NCI-H82 (cell line): ENCODE measurements at places on chromosomes 16 and 17.

- no peak for DNase-seq
Observed at GRCh38 chr17:40070709-40071312, 8.0 kb downstream of the THRA start.

- peak; percentile 52 for DNase-seq
Observed at GRCh38 chr17:6070430-6070912, 292 bp downstream of the WSCD1 start.

DNA sequence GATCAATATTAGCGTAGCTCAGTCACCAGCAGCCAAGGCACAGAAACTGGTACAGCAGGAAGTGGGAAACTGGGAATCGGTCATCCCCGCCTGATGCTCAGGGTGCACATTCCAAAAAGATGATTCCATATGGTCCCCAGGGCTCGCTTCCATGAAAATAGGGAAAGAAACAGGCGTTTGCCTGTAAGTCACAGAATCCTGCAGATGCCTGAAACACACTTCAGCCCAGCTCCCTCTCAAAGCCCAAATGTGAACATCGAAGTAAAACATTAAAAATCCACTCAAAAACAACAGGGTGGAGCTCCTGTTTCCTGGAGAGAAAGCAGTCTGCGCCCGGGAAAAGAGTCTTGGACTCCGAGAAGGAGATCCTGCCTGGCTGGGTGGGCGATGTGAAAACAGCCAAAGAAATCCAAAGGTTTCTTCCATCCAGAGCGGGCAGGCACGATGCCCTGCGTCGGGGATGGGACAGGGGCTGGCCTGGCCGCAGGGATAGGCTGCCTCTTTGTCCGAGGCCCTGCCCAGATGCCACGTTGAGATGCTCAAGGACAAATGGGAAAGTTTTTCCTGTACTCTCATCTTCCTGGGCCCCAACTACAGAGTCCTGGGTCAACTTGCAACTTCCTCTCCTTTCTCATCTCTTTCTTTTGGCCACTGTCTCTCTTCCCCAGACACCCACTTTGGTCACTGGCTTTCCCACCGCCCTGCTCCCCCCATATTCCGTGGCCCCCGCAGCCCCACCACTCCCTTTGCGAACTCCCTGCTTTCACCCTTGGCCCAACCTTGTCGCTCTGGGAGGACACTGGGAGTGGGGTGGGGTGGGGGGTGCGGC, 743 bp downstream of the WIPI1 start:
- DNase-seq, result peak; percentile 31

DNA sequence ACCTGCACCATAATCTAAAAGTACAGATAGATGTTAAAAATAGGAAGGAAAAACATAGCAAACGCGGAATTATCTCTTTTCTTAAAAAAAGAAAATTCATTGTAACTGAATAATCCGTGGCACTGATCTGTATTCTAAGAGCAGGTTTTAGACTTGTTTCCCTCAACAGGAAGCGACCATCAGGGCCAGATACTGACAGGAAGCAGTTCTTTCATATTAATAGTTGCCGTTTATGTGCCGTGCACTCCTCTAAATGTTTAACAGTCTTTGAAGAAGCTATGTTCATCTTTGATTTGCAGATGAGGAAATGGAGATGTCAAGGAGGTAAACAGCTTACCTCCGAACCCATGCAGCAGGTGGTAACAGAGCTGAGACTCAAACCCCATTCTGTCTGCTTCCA, 23.6 kb downstream of the DYNLRB2 start:
- DNase-seq, result no peak

DNA sequence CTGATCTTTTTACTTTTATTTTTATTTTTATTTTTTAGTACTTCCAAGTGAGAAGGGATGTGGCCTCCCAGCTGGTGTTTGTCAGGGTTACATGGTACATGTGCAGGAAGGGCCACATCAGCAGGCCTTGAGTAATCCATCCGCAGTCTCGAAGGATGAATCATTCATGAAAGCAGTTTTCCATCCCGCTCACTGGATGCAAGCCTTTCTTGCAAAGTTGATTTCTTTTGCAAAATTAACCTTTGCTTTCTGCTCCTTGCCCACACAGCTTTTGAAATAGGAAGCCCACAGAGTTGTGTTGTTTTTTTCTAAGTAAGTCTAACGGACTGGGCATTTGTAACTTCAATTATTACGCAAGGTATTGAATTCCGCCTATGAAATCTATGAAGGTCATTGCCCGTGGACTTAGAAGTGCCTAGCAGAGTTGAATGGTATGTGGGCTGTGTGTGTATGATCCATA, 157.4 kb downstream of the PRKCA start:
- no peak for DNase-seq

DNA sequence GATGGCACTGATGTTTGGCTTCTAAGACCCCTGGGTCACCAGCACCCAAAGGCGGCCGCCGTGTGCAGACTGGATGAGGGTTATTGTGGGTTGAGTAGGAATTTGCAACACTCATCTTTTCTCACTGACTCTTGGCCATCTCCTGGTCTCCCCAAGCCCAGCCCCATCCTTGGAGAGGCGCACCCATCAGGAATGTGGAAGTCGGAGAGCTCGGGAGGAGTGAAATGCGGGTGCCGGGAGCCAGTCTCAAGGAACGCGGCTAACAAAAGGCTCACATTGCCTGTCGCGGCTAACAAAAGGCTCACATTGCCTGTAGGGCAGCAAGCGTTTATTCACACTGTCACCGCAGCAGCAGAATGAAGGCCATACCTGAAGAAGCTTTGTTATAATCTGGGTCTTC, 248.6 kb downstream of the FOXL1 start:
- no peak for DNase-seq

- no peak for DNase-seq
Observed at GRCh38 chr17:1474402-1475189, 17.9 kb downstream of the MYO1C start.

GRCh38 chr17:60971515-60972369, 294.1 kb downstream of the BCAS3 start:
- peak; percentile 69 for DNase-seq

- DNase-seq, result no peak
Observed at GRCh38 chr16:74757349-74757748, 17.3 kb downstream of the FA2H start.

DNA sequence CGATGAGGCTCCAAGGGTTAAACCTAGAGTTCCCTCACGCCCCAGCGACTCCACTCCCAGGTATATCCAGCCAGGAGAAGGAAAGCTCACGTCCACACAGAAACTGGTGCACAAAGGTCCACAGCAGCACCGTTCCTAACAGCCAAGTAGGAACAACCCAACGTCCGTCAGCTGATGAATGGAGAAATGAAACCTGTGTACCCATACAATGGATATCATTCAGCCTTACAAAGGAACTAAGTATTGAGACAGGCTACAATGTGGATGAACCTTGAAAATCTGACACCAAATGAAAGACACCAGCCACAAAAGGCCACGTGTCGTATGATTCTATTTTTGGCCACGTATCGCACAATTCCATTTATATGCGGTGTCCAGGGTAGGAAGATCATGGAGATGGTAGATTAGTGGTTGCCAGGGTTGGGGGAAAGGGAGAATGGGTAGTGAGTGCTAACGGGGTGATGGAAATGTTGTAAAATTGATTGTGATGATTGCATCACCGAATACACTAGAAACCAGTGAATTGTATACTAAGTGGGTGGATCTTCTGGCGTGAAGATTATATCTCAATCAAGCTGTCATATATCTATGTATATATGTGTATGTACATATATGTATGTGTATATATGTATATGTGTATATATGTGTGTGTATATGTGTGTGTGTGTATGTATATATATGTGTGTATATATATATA, 30.1 kb downstream of the NLRC3 start:
- no peak for DNase-seq

DNA sequence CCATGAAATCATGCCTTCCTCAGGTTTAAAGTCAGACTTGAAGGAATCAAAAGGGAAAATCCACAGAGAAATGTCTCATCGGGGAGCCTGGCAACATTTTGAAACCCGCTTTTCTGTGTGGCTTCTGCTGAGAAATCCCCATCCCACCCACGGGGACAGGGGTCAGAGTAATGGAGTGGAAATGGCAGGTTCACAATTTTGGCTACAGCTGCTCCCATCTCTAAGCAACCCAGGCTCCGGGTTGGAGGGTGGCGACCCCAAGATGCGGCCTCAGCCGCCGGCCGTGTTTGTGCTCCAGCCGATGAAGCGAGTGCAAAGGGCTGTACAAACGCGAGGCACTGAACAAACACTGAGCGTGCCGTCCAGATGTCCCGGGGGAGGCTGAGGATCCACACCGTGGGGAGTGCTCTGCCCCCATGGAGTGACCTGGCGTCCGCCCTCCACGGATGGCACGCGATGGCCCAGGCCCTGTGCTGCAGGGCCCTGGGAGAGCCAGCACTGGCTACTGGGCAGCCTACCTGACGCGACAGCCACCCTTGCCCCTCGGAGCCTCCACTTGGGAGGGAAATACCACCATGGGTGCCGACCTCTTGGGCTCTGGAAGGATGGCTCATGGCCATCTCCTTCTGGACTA, 22.2 kb downstream of the SLC43A2 start:
- no peak for DNase-seq

DNA sequence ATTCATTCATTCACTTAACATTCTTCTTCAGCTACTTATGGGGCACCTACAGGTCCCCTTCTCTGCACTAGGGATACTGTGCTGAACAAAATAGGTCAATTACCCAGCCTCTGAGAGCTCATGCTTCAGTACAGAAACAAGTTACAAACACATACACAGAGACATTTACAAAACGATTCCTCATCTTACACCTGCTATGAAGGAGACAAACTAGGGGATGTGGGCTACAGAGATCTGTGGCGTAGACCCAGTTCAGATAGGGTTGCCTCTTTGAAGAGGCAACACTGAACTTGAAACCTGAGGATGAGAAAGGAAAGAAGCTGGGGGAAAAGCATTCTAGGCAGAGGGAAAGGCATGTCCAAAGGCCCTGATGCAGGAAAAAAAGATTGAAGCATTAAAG, 5.2 kb downstream of the IL21R start:
- no peak for DNase-seq

GRCh38 chr17:60332574-60332973, 59.4 kb downstream of the USP32 start:
- DNase-seq, result no peak

DNA sequence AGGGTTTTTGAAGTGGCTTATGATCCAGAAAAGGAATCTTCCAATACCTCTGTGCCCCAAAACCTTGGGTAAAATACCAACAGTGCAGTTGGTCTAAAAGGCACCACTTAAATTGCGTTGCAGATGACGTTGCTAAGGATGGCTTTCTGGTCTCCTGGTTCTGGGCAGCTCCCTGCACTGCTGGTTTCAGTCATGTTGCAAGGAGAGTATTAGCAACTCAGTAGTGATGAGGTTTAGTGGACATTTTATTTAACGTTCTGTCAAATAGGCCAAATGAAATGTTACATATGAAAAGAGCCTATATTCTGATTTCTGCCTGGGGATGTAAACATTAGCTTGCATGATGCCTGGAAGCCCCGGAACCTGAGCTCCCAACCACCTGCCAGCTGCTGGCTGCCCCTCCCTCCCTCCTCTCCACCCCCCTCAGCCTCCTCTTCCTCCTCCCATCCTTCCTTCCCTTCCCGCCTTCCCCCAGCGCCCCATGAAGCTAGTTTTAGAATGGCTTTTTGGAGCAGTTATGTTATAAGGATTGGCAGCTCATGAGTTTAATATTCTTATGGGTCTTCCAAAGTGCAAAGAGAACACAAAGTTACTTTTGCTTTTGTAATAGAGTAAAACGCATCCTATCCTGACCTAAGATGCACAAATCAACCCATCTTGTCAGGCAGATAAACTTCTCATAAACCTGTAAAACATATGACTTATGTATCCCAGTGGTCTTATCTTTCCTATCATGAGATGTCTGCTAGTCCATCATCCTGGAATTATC, 20.7 kb downstream of the CD7 start:
- peak; percentile 25 for DNase-seq

- no peak for DNase-seq
Observed at GRCh38 chr17:75751676-75752404, 13.2 kb downstream of the GALK1 start.

GRCh38 chr17:8948462-8948861, 17.0 kb downstream of the PIK3R5 start:
- no peak for DNase-seq

- no peak for DNase-seq
Observed at GRCh38 chr16:83915081-83915480, 16.2 kb downstream of the MLYCD start.

DNA sequence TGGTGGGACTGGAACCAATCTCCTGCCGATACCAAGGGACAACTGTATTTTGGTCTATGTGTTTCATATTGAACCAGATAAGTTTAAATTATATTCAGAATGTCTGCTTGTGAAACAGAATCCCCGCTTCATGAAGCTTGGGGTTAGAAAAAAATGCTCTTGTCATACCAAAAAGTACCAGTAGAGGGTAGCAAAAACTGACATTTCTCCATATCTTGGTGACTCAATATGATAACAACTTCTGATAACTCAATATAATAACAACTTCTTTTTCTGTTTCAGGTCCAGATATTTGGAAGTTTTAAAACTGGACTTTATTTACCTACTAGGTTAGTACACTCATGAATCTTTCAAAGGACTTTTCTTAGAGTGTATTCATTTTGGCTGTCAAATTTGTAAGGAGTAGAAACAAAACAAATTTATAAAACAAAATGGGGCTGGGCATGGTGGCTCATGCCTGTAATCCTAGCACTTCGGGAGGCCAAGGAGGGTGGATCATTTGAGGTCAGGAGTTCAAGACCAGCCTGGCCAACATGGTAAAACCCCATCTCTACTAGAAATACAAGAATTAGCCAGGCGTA, 52.3 kb upstream of the ADCY7 start:
- peak; percentile 53 for DNase-seq

DNA sequence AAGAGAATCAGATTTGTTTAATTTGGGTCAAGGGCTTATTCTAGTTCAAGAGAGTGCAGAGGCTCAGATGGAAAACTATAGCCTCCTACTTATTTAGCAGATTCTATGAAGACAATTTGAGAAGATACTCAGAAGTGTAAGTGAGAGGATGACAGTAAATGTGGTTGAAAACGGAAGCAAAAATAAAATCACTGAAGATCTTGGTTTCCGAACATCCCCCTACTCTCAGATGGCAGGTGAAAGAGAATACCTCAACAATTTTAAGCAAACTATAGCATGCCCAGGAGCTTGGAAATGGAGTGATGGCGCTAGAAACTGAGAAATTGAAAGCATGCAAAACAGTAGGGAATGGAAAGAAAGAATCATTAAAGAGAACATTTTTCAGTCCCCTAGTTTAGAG, 705.5 kb upstream of the CDH8 start:
- no peak for DNase-seq

DNA sequence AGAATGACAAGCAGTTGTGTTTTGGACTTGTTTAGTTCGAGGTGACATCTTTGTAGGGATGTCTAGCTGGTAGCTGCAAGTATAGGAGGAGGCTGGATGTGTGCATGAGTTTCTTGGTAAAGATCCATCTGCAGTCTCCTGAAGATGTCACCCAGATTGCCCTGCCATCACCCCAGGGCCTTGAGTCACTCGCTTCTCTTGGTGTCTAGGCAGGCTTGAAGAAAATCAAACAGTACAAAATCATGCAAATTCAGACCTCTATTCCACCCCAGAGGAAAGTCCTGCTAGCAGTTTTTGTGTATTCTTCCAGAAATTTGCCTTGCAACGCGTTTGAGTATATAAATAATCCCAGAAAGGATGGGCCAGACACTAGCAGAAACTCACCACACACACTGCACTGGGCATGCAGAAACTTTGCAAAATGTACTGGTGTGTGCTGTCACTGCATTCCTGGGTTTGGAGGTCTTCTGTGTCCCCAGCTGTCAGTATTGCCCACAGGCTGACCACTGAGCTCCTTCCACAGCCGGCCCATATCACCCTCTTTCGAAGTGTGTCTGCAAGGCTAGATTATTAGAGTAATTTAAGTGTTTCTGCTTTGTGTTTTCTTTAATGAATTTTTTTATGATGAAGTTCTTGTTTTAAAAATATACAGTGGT, 51.5 kb downstream of the TENT4B start:
- no peak for DNase-seq
